ENCODE measurements at places on chromosomes 13 and 19. TPM values are rescaled to one million over a fixed set of nuclear protein-coding genes. Genes with fewer than 3 reads are reported as not detected.

The ERF gene
- total RNA-seq, result 50.1 TPM

- no peak for DNase-seq
These were observed 11.8 kb downstream of the PPP1R37 start for GRCh38 chr19:45104658-45105349.

DNA sequence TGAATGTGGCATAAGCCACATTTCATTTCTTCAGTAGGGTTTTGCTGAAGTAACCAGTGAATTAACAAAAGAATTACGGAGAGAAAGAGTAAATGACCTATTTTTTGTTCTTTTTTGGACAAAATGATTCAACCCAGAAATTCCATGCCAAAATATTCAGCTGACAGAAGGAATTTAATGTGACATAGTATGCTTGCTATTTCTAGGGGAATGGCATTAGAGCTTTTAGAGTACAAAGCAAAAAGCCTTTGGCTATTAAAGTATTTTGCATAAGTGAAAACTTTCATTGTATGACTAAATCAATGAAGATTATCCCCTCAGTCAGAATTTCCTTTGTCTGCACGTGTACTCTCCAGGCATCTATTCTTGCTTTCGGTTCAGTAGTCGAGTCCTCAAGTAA, 465.3 kb downstream of the COG6 start:
- no peak for DNase-seq

DNA sequence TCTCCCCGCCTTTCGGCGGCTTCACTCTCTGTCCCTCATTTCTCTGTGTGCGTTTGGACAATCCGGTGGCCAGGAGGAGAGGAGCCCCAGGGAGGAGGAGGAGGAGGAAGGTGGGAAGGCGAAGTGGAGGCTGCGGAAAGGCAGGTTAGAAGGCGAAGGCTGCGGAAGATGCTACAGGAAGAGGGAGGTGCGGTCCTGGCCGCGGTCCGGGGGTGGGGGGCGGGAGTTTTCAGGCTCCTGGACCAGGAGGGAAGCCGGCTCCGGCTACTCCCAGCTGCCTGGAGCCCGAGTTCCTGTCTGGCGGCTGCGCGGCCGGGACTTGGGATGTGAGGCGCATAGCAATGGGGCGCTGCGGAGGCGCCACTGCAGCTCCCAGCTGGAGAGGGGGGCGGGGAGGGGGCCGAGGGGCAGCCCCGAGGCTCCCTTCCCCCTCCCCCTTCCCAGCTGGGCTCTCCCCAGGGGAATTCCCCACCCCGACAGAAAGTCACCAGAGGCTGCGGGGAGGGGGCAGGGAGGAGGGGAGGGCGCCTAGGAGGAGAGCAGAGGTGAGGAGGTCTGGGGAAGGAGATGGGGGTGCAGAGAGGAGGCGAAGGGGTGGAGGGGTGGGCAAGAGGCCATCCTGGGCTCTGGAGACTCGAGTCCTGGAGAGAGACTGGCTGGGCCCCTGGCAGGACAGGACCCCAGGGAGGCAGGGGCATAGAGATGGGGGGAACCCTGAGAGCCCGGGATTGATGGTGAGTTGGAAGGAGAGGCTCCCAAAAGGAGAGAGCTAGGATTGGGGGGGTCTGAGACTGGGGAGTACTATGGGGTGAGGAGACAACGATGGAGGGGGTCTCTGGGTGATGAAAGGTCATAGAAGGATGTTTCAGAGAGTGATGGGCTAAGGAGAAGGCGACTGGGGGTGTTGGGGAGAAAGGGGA, 2.0 kb downstream of the LRRC4B start:
- DNase-seq, result no peak

GRCh38 chr19:3403489-3404323, 37.3 kb downstream of the NFIC start:
- peak; percentile 58 for DNase-seq

- DNase-seq, result no peak
These were observed 551.6 kb downstream of the MYO16 start for GRCh38 chr13:109180905-109181425.

DNA sequence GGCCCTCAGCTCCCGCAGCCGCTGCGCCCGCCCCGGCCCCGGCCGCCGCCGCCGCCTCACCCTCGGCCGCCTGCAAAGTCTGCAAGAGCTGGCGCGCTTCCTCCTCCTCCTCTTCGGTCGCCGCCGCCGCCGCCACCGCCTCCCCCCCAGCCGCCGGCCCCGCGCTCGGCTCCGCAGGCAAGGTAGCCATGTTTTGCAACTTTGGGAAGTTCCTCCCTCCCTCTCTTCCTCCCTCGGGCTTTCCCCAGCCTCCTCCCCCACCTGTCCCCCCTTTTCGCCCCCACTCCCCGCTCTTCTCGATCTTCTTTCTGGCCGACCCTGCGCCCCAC, 433 bp downstream of the SIX5 start:
- no peak for DNase-seq

DNA sequence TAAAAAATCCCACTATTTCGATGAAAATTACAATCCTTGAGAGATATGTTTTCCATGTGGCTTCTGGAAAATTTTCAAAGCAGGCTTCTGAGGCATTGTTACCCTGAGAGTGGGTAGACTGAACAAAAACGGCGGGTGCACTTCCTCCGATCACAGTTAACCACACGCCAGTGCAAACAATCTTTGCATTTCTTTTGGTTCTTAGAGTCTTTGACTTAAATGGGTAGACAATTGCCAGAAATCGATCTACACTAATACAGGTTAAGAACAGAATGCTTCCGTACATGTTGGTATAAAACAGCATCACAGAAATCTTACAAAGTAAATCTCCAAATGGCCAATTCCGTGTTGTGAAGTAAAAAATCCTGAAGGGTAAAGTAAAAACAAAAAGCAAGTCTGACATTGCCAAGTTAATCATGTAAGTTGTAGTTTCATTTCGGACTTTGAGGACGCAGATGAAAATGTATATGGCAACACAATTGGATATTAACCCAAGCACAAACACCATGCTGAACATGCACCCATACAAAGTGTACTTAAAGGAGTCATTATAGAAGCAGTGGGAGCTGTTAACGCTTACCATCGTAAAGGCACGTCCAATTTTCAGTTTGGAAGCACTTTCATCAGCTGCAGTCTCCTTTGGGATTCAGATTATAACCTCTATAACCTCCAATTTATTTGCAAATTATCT, 927 bp downstream of the LPAR6 start:
- DNase-seq, result no peak

DNA sequence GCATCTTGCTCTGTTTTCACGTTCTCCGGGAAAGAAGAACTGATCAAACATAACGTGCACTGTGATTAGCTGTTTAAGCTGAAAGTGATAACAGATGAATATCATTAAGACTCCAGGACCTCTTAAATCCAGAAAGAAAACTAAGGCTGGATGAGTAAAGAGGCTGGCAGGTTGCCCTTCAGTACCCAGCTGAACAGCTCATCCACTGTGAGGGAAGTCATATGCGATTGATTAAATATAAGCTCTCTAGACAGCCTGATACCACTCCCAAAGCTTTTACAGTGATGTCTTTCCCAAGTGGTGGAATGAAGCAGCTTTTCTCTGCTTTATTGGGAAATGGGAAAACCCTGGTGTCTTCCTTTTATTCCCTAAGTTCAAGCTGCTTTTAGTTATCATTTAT, 116.9 kb downstream of the EFNB2 start:
- DNase-seq, result no peak

- DNase-seq, result peak; percentile 26
These were observed 1.2 kb downstream of the C5AR1 start for GRCh38 chr19:47310819-47311218.

DNA sequence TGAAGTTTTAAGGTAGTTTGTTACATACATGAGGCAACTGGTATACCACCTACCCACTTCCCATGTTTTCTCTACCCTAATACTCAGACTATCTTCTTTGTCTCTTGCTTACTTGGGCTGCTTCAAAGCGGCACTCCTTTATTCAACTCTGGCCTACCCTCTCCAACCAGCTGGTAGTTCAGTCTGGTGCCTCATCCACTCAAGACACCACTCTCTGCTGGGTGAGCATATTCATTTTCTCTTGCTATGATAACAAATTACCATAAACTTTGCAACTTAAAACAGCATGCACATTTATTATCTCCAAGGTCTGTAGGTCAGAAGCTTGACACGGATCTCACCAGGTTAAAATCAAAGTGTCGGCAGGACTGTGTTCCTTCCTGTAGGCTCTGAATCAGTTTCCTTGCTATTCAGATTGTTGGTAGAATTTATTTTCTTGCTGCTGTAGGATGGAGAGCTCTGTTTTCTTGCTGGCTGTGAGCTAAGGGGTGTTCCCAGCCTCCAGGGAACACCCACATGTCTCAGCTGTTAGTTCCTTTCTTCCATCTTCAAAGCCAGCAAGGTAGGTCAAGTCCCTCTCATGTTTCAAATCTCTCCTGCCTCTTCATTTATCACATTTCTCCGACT, 666.0 kb downstream of the DIAPH3 start:
- no peak for DNase-seq

DNA sequence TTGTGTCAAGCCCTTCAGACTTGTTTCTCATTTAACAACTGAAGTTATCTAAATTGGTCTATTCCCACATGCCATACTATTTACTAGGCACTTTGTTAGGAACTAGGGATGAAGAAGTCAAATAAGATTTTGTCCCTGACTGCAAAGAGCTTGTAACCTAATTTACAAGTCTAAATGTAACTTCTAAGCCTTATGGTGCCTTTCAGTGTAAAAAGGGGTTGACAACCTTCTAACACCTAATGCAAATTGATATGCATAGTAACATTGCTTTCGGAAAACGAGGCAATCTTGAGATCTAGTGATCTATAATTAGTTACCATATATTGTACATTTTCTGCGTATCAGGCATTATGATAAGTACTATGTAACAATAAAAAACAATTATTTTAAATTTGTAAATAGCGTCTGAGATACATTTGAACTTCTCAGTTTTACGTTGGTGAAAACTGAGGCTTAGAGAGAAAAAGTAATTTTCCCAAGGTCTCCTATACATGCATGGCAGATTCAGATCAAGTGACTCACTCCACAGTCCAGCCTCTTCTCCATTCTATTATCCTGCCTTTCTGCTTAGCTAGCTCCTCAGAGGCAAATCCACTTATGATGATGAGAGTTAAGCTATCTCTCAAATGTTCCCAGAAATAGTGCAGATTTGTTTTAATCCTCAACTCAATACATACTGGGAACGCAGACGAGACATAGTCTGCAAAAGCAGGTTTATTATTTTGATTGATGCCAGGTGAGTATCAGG, 764.9 kb upstream of the SLITRK5 start:
- no peak for DNase-seq

DNA sequence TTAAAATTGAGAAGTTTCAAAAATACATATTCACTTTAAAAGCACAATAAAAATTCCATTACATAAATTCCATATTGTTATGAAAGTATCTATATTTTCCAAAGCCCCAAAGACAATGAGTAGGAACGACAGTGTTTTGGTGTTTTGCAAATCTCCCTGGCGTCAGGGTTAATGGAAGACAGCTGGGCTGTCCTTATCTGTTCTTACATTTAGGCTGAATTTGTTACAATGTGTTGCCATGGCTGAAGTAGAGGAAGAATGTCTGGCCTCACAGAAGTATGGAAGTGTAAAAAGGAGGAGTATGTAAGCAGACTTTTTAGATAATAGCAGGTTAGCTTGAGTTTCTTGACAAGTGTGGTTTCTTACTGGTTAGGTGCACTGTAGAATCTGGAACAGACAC, 124.4 kb upstream of the SPATA13 start:
- no peak for DNase-seq

DNA sequence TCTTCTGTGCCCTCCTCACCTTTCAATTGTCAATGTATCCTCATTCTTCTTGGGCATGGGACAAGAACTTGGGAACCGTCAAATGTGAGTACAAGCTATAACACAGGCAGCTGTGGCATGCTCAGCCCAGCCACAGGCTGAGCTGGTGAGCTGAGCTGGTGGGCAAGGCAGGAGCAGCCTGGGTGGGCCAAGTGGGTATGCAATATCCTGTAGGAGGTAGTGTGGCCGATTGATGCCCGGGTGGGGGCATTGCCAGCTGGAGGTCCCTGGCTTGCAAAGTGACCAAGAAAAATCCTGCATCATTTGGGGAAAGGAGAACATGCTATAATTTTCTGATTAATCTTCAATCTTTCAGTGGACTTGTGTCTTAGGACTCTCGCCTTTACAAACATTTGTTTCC, 507.2 kb upstream of the SLC10A2 start:
- no peak for DNase-seq

- no peak for DNase-seq
These were observed 631 bp downstream of the LACC1 start for GRCh38 chr13:43880214-43880855.

DNA sequence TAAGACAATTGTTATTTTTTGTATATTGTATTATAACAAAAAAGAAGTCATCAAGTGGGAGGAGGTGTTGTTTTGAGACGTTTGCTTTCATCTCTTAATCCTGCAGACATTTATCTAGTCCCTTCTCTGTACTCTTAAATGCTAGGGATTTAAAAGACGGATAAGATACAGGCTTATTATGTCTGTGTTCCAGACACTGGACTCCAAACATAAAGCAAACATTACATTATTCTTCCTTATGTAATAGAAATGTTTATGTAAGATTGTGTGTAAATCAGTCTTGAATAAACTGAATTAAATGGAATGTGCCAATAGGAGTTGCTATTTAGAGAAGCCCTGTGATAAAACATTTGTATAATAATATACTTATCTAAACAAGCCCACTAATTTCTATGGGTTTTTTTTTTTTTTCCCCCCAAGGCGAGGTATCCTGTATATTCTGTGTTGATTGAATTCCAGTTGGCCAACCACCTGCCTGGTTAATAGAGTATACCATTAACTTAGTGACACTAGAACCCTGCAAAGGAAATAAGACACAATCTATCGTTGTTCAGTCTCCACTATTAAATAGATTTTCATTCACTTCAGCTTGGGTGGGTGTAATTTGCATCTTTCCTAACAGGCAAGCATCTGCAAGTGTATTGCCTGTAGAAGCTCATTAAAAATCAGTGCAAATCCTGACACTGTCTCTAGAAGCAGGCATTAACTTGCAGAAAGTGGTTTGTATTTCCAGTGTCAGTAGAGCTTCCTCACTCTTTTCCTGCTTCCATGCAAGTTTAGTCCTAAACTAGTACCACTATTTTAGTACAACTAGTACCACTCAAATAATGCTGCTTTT, 69.0 kb downstream of the LRCH1 start:
- DNase-seq, result no peak

- peak; percentile 16 for DNase-seq
These were observed 989 bp downstream of the ZNF766 start for GRCh38 chr19:52270266-52270885.

DNA sequence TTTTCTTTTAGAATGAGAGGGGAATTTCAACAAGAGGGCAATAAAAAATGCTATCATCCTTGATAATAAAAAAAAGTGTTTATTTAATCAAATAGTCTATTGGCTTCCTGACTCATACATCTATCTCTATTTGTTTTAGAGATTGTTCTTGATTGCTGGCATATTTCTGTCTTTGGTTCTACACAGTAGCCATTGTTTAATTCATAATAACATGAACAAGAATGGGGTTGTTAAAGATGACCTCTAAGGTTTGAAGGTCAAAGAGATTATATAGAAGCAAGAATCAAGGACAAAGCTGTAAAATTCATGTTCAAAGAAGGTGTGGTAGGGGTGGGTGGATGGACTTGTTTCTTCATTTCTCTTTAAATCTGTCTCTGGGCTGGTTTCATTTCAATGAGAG, 166.0 kb upstream of the KLF12 start:
- DNase-seq, result no peak

GRCh38 chr19:15871570-15871969, 26.3 kb downstream of the CYP4F2 start:
- peak; percentile 35 for DNase-seq
